ENCODE measurements at places on chromosomes 6 and 20.

DNA sequence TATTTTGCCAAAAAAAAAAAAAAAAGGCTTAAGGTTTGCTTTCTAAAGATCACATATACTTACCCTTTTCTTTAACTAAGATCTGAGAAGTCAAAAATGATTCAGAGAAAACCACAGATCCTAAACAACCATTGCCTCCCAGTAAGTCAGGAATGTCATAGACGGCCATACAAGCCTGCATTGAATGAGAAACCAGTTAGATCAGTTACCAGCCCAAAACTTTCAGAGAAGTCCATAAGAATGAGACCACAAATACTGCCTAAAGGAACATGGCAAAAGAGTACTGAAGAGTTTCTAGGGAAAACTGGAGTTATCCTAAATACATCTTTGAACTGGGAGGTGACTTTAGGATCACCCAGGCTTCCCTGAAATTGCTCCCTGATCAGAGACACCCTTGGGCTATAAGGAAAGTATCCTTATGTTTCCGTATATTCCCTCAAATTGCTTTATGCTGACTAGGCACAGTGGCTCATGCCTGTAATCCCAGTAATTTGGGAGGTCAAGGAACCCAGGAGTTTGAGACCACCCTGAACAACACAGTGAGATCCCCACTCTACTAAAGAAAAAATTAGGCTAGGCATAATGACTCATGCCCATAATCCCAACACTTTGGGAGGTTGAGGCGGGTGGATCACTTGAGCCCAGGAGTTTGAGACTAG, 79.4 kb upstream of the SLC4A11 start:
- no peak for DNase-seq

DNA sequence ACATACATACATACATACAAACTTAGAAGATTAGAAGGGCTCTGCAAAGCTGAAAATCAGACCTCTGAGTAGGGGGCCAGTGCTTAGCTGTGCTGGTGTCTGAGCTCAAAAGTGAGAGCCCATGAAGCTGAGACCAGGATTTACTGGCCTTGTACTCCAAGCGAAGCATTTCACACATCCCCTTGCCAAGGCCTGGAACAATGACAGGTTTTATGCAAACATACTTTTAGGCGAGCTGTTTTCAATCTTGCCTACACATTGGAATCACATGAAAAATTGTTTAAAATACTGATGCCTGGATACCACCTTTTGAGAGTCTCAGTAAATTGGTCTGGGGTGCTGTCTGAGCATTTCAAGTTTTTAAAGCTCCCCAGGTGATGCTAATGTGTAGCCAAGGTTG, 80.9 kb upstream of the SRSF6 start:
- DNase-seq: no peak

DNA sequence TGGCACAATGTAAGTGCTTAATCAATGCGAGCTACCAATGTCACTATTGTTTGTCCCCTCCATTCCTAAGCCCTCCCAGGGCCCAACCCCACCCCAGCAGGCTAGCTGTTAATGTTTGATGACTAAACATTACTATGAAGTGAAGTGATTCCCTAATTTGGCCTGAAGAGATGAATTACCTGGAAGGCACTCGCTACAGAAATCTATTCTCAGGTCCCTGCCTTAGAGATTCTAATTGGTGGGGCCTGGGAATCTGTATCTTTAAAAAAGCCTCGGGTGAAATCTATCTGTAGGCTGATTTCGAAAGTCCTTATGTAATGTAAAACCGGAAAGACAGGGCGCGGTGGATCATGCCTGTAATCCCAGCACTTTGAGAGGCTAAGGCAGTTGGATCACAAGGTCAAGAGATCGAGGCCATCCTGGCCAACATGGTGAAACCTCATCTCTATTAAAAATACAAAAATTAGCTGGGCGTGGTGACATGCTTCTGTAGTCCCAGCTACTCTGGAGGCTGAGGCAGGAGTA, 16.9 kb upstream of the SNAI1 start:
- no peak for DNase-seq

- no peak for DNase-seq
Observed at GRCh38 chr6:35955970-35956369, 35.1 kb upstream of the SRPK1 start.

GRCh38 chr6:160305926-160306713, 42.1 kb upstream of the SLC22A3 start:
- peak; percentile 72 for DNase-seq

GRCh38 chr20:8557711-8558110, 425.6 kb downstream of the PLCB1 start:
- no peak for DNase-seq

GRCh38 chr6:137799950-137800568, 67.0 kb upstream of the TNFAIP3 start:
- DNase-seq: no peak

GRCh38 chr6:21748343-21749056, 154.9 kb downstream of the SOX4 start:
- DNase-seq: no peak

- no peak for DNase-seq
Observed at GRCh38 chr6:46720401-46720800, 14.8 kb downstream of the PLA2G7 start.

DNA sequence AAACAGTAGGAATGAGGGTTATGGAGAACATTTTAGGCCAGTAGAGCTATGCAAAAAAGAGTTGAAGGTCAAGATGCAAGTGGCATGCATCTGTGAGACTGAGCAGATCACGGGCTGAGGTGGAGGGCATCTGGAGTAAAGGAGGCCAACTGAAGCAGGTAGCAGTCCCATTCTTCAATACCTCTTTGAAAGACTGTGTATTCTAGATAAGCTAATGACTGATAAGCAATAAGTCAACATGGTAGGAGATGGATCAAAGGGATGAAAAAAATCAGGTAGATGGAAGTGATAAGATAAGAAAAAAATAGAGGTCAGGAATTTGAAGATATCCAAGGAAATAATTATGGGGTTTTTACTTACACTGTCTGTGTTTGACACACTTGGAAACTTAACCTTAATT, 55.6 kb downstream of the ARMC2 start:
- no peak for DNase-seq

- no peak for DNase-seq
Observed at GRCh38 chr20:9068233-9068801, 570 bp upstream of the PLCB4 start.

DNA sequence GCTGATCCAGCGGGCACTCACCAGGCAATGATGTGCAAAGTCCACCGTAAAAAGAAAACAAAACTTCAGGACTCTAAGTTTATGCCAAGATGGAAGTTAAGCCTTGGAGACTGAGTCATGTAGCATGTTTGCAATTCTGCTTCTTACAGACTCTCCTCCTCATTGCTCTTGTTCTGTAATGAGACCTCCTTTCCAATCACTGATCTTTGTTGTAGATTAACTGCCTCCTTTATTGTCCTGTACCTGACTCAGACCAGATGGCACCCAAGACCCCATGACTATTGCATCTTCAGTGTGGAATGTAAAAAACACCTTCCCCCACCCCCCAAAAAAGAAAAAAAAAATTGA, 11.2 kb downstream of the NEU1 start:
- no peak for DNase-seq

GRCh38 chr20:32945710-32946221, 58.5 kb downstream of the SUN5 start:
- no peak for DNase-seq

DNA sequence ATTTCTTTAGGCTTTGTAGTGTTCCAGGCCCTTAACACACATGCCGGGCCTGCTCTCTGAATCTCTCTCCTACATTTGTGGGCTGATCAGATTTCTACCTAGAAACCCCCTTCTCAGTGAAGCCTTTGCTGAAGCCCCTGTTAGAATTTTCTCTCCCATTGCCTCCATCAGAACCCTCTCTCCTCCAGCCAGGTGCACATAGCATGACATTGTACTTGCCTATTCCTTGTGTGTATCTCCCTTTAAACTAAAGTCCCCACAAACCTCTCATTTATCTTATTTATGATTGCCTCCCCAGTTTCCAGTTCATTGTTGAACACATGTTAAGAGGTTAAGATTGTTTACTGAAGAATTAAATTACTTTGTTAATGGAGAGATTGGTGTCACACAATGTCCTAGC, 325.5 kb upstream of the CITED2 start:
- no peak for DNase-seq
